CD4-positive, alpha-beta T cell treated with Interleukin-17A for 4 hours (primary cell): ENCODE measurements at places on chromosomes 2 and 18.

DNA sequence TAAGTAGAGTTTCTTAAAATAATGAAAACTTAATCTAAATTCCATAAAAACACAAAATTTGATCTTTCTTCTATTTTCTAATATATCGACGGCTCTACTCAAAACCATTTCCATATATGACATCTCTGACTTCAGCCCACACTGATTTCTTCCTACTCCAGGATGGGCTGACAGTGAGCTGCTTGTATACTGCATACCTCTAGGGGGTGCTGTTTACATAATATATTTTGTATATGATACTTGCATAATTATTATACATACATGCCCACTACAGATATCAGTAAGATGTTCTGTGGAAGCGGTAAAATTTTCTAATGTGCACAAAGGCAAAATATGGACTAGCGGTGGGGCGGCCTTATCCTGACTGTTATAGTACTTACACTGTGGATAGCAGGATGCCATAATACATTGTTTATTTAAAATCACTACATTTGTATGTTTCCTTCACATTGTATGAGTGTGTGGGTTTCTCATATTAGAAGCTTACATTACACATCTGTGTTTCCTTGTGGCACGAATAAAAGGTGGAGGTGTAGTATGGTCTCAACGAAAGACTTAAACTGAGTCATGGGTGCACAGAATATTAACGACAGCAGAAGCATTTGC lies 66.1 kb upstream of the NXPH2 start:
- DNase-seq = no peak

- peak; percentile 27 for DNase-seq
Observed at GRCh38 chr18:11872479-11873136, 21.4 kb downstream of the CHMP1B start.

DNA sequence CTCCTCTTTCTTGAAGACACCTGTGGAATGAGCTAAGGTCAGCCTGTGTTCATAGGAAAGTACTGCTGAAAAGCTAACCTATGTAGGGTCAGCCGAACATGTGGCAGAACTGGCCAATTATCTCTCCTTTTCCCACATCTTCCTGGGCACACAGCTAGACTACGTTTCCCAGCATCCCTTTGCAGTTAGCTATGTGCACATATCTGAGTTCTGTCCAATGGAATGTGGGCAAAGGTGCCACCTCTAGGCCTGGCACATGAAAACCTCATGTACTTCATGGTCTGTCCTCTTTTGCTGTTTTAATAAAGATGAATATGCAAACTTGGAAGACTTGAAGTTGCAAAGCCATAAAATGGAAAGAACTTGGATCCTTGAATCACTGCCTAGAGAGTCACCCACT lies 352.6 kb downstream of the TNS1 start:
- no peak for DNase-seq

GRCh38 chr2:72003796-72004195 lies 143.9 kb downstream of the CYP26B1 start:
- DNase-seq = no peak

DNA sequence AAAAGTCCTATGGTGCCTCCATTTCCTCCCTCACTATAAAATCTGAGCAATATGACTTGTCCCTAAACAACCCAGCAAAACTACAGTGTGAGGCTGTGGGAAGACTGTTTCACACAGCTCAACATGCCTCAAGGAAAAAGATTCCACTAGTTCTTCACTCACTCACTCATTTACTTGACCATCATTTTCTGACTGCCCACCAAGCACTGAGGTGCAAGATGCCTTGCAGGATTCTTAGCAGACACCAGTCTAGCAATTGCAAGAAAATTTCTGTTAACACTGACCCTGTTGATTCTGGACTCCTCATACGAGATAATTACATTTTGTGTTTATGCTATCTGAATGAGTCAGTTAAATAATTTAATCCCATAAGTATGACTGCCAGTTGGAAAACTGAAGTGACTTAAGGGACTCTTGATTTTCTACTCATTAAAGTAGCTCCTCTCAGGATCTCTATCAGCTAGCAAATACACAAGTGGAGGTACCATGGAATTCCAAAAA lies 51.9 kb upstream of the PCBP1 start:
- DNase-seq = no peak

- no peak for DNase-seq
Observed at GRCh38 chr18:950882-951495, 46.3 kb downstream of the ADCYAP1 start.

DNA sequence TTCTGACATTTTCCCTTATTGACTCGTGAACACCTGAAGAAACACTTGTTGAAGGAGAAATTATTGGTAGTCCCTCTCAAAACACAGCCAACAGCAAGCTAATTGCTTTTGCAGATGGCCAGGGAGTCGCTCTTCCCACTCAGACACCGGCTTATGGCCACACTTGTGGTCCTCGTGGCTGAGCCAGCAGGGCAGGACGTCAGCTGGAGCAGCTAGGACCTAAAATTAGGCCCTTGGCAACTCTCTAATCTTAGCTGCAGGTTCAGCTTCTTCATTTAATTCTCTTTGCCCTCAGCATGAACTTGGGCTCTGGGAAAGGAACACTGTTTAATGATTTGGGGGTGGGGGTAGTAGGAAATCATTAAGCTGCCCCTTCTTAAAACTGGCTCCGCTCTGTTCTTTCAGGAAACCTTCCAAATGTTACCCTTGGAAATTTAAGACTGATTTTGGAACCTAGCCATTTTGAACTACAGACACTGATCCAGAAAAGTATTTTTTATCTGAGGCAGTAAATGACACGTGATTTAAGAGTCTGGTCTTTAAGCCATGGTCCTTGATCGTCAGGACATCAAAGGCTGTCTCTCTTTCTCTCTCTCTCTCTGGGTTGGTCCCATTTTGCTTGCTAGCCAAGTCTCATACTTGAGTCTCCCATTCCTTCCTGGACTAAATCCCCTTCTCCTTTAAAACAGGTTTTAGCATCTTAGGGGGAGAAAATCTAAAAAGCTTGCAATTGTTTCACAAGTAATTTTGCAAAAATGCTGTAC lies 77.5 kb downstream of the CDK15 start:
- no peak for DNase-seq

GRCh38 chr18:69628774-69629359 lies 228.2 kb downstream of the DOK6 start:
- DNase-seq = no peak

DNA sequence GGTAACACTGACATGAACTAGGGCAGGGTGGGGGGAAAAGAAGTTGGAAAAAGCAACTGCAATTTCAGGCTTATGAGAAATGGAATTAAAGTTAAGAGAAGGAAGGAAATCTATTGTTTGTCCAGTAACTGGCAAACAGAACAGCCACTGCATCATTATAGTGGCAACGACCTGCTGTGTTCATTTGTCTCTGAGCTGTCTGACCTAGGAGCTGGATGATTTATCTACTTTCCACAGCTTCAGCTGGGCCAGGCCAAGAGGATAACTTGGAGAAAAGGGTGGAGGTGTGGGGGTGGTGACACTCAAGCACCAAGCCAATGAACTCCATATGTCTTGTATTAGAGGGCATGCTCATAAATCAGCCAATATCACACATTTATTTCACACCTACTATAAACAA lies 291.5 kb upstream of the KLHL29 start:
- DNase-seq = no peak

DNA sequence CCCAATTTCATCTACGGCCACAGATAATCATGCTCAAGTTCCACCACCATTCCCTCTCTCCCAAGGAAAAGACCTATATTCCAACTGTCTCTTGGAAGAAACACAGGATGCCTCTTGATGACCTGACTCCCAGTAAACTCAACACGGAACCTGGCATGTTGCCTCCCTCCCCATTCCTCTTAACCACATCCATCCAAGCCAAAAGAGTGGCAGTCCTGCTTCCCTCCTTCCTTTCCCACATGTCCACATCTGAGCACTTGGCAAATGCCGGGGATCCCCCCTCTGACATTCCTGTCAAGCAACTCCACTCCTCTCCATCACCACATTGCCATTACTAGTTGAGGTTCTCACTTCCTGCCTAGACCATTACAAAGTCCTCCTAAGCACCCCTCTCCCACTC lies 49.4 kb downstream of the PID1 start:
- no peak for DNase-seq

DNA sequence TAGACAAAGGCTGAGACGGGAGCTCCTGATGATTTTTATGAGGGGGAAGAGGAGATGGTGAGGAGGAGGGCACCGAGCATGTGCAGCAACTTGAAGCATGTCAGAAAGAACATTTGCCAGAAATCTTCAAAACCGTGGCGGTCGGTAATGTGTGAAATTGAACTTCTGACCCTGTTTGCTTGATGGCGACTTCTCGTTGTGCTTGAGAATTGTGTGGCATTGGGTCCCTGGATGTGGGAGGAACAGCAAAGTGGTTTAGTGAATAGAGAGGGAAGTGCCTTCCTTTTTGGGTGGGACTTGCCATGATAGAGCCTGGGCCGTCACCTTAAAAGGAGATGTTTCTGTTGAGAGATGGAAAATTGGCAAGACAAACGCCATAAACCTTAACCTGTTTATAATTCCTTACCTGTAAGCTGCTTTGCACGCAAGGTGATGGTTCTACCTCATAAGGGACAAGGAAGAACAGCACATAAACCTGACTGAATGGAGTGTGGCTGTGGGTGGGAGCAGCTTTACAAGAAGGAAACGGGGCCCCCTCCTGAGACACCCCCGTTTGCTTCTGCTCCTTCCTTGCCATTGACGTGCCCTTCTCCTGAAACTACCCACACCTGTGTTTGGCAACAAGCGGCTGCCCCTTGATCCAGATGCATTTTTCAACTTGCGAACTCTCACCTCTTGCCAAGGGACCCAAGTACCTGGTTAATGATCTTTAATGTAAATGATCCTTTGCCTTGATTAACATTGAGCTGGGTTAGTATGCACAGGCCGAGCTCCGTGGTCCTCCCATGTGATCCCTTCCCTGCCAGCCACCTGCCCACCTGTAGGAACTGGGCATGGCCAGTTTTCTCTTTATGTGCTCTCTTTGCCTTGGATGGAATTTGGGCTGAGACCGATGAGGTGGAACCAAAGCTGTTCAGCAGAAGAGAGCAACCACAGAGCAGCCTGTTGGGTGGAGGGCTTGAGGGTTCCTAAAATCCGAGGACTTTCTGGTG lies 153.2 kb downstream of the NEDD4L start:
- no peak for DNase-seq

DNA sequence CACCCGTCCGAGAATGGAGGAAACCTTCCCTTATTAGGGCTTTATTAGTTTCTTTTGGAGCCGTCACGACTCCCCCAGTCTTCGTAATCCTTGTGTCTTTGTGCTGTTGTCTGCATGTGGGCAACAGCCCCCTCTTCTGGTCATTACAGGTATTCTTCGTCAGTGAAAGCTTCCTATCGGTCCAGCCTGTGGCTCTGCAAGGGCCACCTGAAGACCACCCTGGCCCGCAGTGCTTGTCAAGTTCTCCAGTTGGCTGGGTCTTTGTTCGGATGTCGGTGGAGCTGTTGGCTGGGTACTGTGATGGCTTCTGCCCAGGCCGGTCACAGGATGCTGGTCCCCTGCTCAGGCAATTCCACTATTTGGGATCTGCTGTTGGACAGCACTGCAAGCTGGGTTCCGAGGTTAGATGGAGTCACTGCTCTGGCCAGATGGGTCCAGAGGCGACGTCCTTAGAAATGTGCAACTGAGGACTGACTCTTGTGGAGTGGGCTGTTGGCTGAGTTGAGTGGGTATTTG lies 19.2 kb downstream of the E2F6 start:
- DNase-seq = peak; percentile 63

DNA sequence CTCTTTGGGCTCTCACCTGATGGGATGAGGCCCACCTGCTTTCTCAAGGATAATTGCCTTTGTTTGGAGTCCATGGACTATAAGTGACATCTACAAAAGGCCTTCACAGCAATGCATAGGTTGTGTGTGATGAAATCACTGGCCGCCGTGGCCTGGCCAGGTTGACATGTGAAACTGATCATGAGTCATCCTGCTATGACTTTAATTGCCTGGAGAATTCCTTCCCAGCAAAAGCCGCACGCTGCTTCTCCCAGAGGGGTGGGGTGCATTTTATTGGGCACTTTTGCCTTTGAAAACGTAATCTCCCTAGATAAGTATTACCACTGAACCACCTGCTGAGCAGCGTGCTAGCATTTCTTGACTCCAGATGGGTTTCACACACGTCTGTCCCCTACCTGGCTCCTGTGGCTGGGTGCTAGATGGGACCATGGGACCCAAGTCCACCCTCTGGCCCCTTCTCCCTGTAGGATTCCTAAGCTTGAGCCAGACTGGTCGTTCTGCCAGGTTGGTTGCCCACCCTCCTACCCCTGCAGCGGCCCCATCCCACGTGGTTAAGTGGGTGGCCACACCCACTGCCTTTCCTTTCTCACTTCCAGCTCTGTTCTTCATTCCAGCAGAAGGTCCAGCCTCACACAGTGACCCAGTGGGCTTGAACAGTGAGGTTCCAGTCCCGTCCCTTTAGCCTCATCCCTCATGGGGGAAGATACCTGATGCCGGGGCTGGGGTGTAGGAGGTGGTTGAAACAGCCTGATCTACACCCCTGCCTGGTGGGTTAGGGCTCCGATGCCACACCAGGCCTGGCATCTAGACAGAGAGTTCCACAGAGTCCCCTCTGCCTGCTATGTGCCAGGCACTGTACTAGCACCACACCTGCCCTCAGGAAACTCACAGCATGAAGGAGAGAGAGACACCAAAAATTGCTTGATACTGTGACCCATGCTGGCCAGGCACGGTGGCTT lies 89.6 kb downstream of the GBX2 start:
- no peak for DNase-seq

GRCh38 chr2:231627384-231628120 lies 34.9 kb downstream of the TEX44 start:
- no peak for DNase-seq

GRCh38 chr18:42657551-42657950 lies 457.9 kb downstream of the RIT2 start:
- DNase-seq = no peak

DNA sequence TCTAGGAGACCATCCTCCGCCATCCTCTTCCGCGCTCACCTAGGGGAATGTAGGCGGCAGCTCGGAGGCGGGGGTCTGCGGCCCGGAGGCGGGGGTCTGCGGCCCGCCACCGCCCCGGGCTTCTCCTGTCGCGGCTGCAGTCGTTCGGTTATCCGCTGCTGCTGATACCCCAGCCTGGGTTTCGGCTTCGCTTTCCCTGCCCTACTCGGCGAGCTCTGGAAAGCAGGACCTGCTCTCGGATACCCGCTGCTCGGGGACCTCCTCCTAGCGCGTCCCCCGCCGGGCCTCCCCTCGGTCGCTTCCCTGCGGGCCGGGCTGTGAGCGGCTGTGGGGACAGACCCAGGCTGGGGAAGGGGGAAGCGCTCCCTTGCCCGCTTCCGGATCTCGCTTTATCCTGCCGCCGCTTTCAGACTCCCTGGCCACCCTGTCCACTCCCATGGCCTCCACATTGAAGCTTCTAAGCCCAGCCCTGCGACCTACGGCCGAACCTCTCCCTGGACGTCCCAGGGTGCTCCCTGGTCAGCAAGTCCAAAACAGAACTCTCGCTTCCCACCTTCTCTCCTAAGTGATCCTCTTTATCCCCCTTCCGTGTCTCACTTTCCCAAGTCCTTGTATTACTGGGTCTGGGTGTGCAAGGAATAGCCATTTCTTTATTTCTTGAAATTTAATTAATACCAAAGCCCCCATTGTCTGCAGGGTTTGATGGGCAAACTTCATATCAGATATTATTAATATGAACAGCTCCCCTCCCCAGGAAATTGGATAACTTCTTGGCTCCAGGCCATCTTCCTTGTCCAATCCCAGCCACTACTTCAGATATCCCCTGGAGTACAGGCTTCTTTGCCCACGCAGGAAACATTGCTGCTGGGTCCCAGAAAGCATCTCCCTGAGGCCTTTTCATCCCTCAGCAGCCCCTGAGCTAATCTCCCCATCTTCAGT lies 769 bp downstream of the FKBP1B start:
- peak; percentile 23 for DNase-seq

- DNase-seq = no peak
Observed at GRCh38 chr2:170562928-170563327, 152.2 kb upstream of the SP5 start.

- DNase-seq = no peak
Observed at GRCh38 chr2:192390401-192390800, 195.7 kb upstream of the TMEFF2 start.
